ENCODE measurements at places on chromosomes 5 and 9.

- no peak for DNase-seq
Measured at GRCh38 chr5:87302061-87302460, 34.4 kb downstream of the RASA1 start.

DNA sequence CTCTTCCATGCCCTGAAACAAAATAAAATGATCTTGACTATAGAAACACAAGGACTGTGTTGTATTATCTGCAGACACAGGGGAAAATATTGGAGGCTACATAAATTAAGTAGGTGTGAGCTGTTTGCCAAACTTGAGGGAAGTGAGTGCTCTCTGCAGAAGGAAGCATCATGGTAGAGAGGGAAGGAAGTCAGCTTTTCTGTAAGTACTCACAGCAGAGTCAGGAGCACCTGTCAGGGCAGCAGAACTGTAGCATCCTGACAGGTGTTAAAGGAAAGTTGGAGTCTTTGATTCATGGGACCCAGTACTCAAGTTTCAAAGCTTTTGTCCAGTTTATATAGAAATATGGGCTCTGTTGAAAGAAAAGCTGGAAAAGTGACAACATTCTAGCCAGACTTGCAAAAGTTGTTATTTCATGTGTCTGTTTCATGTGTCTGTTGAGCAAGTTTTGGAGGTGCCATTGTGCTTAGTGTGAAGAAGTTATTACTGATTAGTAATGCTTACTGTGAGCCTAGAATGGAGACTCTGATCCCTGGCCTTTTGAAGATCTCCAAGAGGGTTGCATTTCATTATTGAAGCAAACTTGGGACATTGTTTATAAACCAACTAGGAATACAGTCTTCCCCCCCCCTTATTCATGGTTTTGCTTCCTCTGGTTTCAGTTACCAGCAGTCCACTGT is 194.7 kb downstream of the SPATA31D1 start:
- no peak for DNase-seq

DNA sequence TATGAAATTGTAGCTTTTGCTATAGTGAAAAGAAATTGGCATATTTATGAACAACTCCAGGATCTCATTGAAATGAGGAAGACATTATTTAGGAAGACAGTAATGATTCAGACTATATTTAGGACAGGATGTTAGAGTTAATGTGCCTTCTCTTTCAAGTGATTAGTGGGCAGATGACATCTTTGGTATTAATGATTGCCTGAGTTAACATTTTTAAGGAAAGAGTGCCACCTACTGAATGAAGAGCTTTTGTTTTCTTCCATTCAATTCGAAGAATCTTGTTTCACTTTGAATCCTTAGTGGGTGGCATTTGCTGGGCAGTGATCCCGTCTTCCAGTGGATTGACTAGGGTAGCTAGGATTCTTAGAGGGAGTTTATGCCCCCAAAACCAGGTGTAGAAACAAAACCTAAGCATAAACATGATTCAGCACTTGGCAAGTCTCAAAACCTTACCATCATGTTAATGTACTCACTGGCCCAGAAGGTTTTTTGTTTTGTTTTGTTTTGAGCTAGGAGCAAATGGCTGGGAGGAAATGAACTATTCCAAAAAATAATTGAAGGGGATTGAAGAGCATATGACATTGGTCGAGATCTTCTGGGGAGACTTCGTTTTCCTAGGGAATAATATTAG is 23.2 kb downstream of the MAP3K1 start:
- no peak for DNase-seq

- no peak for DNase-seq
Measured at GRCh38 chr9:113781896-113782295, 94.2 kb upstream of the ZNF618 start.

- no peak for DNase-seq
Measured at GRCh38 chr9:121349009-121349408, 21.0 kb downstream of the STOM start.

Data from type B pancreatic cell (in vitro differentiated cells).